ENCODE measurements at places on chromosomes 11 and 22.

DNA sequence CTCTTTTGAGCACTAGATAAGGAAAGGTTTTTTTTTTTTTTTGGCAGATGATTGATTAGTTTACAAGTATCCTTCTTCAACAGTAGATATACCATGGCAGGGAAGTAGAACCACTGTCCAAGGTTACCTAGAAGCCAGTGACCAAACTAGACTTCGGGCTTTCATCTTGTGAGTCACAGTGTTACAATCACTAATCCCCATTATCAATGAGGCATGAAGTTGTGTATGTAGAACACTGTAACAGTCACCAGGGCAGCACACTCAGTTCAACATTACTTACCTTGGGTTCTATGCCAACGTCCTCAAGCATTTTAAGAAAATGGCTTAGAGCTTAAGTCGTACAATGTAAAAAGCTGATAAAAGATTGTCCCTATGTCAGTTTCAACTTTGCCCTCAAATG lies 430.9 kb downstream of the ETS1 start:
- DNase-seq: no peak

DNA sequence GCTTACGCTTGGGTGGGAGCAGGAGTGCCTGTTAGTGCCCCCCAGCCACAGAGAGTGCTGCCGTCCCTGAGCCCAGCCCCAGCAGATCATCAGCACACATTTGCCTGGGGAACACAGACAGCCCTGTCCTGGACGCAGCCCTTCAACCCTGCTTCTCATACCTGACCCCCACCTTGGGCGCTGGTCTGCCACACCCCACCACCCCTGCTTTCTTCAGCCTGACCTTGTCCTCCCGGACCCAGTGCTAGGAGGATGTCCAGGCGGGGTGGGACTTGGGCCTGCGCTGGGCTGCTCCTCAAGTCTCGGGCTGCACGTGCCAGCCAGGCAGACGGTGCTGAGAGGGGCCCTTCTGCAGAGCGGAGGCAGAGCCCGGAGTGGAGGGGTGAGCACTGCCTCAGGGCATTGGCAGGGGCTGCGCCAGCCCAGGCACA lies 119.2 kb downstream of the KCNQ1OT1 start:
- DNase-seq: no peak

GRCh38 chr11:23569134-23569533 lies 708.9 kb upstream of the CCDC179 start:
- no peak for DNase-seq

- DNase-seq: no peak
These were observed 1.2 kb downstream of the ROM1 start for GRCh38 chr11:62614275-62614674.

DNA sequence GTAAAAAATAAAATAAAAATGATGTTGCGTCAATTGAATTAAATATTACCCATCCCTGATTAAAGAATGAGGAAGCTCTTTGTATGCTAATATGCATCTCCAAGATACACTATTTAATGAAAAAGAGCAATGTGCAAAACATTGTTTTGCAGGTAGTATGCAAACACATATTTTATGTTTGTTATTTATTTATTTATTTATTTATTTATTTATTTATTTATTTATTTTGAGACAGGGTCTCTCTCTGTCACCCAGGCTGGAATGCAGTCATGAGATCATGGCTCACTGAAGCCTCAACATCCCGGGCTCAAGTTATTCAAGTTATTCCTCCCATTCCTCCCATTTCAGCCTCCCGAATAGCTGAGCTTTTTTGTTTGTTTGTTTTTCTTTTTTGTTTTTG lies 7.2 kb upstream of the CHST1 start:
- no peak for DNase-seq

DNA sequence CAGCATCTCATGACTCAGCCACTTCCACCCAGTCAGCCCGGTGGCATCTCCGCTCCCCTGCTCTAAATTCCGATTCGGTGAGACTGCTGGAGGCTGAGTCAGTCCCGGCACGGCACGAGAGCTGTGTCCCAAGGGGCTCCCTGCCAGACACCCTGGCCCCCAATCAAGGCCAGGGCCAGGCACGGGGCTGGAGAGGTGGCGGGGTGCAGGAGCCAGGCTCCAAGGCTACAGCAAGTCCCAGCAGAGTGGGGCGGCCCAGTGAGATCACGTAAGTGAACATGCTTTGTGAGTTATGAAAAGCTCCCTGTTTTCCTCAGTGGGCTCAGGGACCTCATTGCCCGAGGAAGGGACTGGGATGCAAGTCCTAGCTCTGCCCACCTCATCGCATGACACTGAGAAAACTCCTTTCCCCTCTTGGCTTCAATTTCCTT lies 3.0 kb downstream of the C11orf68 start:
- no peak for DNase-seq

- no peak for DNase-seq
These were observed 375.0 kb downstream of the NTM start for GRCh38 chr11:131745405-131745804.

DNA sequence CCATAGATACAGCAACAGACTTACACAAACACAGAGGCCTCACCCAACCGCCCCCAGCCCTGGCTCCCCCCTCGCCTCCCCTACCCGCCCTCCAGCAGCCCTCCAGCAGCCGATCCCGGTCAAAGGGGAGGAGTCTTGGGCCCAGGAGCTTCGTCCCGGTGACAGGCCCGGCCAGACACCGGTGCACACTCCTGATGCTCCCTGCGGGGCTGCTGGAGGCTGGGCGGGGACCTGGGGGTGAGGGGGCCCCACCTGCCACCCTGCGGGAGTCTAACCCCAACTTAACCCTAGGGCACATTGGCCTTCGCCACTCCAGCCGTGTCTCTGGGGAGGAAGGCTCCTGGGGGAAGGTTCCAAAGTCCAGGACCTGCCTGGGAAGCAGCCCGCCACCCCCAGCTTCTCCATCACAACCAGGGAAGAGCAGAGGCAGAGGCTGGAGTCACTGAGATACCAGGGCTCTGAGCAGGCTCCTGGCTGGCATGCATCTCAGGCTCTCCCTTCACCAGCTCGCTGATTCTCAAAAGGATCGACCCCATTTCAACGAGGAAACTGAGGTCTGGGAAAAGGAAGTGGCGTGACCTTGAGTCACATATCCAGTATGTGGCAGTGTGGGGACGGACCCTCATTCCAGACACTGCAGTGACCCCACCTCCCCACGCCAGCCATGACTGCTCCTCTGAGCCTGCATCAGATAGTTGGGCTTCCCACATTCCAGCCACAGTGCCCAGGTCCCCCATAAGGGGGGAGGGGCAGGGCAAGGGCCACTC lies 14.4 kb downstream of the BCL9L start:
- DNase-seq: no peak

- no peak for DNase-seq
These were observed 2.3 kb upstream of the FOLR1 start for GRCh38 chr11:72189455-72190250.

- no peak for DNase-seq
These were observed 1092.7 kb downstream of the BRD1 start for GRCh38 chr22:48734961-48735360.

GRCh38 chr11:75352588-75353206 lies 1.2 kb upstream of the ARRB1 start:
- DNase-seq: no peak

DNA sequence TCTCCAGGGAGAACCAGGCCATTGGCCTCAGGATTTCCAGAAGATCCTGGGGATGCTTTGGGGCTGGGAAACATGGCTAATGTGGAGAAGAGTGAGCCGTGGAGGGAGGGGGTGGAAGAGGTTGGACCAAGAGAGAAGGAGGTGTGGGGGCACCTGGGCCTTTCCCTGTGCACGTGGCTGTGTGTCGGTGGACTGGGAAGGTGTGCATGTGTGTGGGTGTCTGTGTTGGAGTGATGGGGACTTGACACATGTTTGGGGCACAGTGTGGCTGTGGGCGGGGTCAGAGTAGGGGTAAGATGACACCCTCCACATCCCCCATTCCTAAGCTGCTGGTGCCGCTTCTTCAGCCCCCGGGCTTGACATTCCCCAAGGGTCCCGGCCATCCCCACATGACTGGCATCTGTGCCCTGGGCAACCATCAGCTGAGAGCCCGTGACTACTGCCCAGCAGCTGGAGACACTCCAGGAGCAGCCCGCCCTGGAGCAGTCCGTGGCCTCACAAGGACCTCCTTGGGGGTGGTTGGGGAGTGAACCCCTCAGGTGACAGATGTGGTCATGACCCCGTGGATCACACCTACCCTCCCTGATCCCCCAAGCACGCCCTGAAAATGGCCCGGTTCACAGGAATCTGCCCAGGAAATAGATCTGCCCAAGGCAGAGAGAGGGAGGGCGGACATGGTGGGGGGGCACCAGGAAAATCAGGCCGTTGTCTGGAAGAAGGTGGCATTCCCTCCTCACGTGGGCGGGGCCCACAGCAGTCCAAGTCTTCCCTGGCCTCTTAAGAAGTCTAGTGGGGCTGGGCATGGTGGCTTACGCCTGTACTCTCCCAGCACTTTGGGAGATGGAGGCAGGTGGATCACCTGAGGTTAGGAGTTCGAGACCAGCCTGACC lies 34.8 kb upstream of the SOX10 start:
- no peak for DNase-seq

GRCh38 chr11:87125257-87125656 lies 87.5 kb downstream of the TMEM135 start:
- DNase-seq: no peak

- DNase-seq: no peak
These were observed 11.6 kb downstream of the PISD start for GRCh38 chr22:31650391-31650790.

DNA sequence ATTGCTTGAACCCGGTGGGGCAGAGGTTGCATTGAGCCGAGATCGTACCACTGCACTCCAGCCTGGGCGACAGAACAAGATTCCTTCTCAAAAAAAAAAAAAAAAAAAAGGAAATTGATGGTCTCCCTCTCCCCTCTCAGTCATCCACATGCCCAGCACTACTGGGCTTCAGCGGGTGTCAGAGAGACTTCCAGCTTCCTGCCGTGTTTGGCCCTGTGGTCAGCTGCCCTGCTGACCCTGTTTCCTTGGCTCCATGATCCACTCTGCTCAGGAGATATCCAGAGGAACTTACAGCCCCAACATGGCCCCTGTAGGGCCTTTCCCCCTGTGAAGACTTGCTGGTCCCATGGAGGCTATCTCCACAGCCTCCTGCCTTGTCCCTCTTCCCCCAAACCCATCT lies 6.1 kb upstream of the PNPLA3 start:
- no peak for DNase-seq

- DNase-seq: no peak
These were observed 77.9 kb downstream of the SCN3B start for GRCh38 chr11:123576501-123576900.

DNA sequence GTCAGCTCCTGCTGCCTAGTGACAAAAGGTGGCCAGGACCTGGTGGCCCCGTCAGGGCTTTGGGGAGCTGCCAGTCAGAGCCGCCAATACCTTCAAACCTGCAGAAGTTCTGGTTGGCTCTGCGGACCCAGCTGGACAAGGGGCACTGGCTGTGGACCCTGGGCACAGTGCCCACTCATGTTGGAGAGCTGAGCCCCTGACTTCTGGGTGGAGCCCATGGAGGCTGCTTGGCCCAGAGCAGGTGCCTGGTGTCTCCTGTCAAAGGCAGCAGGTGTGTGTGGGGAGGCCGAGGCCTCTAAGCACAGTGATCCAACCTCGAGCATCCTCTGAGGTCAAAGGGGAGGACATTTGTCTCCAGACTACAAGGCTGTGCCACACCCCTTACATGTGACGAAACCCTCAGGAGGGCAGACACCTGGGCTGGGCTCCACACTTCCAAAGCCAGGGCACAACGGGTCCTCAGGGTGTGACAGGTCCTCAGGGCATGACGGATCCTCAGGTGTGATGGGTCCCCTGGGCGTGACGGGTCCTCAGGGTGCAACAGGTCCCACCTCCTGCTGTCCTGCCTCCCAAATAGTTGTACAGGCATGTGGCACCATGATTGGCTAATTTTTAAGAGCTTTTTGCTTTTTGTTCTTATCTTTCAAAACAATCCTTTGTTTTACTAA lies 37.0 kb downstream of the MUC2 start:
- DNase-seq: no peak
